Esophagus squamous epithelium (tissue), 5 donors: ENCODE measurements at places on chromosomes 11 and 22.

GRCh38 chr11:107804971-107805370, 53.6 kb downstream of the SLC35F2 start:
- no peak for DNase-seq

DNA sequence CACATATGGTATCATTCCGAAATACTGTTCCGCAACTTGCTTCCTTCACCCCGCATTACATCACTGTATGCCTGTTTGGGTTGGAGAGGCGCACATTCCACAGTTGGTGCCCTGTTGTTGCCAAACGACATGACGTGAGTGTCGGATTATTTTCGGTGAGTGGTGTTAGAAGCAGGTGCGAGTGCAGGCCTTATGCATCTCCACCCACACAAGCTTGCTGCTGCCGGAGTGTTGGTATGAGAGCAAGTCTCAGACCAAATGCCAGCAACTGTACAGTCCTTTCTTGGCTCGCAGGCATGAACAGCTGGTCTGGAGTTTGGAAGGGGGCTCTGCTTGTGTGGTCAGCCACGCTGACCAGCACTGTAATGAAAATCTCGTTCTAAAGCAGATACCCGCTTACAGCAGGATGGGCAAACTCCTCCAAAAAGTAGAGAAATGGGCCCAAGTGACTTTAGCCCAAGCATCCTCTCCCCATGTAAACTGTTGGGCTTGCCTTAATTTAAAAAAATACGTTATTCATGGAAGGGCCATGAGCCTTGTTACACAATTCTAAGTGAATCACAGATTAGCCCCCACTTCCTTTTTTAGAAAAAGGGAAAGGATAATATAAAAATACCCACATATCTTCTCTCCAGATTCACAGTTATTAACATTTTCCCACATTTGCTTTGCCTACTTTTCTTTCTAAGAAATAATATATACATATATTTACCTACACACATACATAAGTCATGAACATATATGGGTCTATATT, 48.7 kb upstream of the OR9Q1 start:
- DNase-seq: no peak

DNA sequence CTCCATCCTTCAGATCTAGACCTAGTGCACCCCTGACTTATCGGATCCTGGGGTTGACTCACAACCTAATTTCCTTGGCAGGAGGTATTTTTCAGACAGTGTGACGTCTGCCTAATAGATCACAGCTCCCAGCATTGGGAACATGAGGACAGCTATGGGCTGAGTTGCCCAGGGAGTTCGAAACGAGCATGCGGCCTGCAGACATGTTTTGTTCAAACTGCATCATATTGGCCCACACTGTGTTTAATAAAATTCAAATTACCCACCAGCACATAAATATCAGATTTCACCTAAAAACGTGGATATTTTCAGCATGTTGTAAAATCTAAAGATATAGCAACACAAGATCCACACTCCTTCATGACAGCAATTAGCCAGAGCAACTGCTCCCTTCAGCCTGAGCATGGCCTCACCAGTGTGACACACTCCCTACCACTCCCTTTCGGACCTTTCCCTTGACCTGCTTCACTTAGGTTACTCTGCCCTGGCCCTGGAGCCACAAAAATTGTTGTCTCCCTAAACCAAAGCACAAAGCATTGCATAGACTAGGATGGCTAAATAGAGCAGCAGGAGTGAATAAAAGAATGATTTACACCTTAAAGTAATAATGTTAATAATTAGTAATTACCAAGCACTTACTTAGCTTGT, 53.6 kb upstream of the USP47 start:
- no peak for DNase-seq

GRCh38 chr11:79196950-79197349, 243.9 kb downstream of the TENM4 start:
- no peak for DNase-seq

GRCh38 chr22:37979782-37980181, 4.6 kb downstream of the SOX10 start:
- no peak for DNase-seq

GRCh38 chr22:44586999-44587736, 89.1 kb upstream of the RTL6 start:
- DNase-seq: no peak

- no peak for DNase-seq
Measured at GRCh38 chr11:109756521-109756920, 334.5 kb downstream of the C11orf87 start.

- DNase-seq: no peak
Measured at GRCh38 chr11:130042093-130042591, 27.6 kb upstream of the APLP2 start.

DNA sequence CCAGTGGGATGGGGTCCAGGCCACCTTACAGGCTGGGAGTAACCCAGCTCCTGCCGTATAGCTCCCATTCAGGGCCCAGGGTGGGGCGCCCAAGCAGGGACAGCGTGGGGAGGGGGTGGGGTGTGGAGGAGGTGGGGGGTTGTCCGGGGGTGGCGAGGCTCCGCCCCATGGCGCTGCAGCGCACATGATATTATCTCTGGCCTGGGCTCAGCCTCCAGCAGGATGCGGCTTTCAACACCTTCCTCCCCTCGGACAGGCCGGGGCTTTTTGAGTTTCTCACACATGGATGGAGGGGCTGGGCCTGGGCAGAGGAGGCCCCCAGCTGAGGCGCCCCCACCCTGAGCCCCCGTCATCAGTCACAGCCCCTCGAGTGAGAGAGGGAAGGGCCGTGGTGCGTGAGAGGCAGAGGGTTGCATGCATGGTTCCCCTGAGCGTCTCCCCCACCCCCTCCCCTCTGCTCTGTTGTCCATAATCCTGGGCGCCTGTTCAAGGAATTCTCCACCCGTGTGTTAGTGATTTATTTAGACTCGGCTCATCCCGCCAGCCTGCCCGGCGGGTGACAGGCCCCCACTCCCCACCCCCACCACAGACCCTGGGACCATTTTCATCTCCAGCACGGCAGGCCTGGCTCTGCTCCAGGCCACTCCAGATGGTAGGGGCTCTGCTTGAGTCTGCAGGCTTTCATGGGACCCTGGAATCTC, 44.9 kb downstream of the WNT11 start:
- DNase-seq: no peak

GRCh38 chr11:35105319-35106079, 33.5 kb upstream of the CD44 start:
- no peak for DNase-seq

GRCh38 chr11:6742260-6742659, 29.5 kb downstream of the OR2AG2 start:
- DNase-seq: no peak

- DNase-seq: no peak
Measured at GRCh38 chr11:2932850-2933251, 3.6 kb upstream of the PHLDA2 start.

DNA sequence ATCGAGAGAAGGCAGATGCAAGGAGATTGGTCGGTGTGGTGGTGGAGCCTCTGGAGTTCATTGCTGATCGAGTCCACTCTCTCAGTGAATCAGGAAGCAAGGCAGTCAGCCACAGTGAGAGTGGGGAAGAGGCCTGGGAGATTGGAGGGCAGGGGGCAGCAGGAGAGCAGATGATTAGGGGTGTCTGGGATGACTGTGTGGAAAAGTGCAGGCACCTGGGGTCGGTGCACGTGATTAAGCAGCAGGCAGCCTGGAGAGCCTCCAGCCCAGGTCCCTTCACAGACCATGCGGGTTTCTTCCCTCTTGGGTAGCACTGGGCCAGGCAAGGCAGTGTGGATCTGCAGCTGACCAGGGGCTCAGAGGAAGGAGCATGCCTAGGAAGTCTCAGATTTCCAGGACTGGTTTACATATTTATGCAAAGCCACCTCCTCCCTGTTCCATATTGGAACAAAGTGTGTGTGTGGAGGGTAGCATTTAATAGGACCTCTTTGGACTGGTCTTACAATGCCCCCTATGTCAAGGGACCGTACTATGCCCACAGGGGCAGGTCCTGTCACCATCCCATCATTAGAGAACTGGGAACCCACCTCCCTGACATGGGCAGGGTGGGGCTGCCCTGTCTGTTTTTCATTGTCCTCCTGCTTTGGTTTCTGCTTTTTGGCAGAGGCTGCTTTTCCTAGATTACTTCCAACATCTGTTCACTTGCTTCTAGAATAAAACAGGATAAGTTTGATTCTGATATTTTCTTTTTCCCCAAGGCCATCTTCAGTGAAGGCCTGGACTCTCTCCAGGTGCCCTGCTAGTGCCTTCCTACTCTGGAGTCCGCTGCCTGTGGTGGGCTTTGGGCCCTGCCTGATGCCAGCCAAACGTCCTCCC, 14.0 kb upstream of the GDPD5 start:
- no peak for DNase-seq

DNA sequence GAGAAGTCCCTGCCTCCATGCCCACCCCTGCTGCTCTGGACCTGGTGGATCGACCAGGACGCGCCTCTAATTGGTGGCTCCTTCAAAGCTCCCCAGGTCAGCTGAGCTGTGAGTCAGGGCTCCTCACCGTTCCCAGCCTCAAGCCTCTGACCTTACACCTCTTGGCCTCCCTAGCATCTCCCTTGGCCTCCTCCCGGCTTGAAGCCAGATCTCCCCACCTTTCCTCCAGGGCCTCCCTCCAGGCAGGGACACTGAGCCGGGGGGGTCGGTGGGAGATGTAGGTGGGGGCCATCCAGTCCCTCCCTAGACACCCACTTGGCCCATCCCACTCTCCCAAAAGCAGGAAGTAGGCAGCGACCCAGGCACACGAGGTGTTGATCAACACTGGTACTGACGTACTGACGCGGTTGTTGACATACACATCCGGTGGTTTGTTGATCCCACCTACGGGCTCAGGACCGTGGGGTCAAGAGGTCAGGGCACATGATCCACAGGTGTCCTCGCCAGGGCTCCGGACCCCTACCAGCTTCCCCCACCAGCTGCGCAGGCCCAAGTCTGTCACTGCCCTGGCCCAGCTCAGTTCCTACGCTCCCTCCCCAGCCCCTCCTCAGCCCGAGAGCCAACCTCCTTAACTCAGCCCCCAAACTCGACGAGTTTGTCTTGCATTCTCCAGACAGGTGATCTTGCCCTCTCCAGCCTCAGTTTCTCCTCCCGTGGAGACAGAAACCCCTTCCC, 802 bp downstream of the ATG2A start:
- no peak for DNase-seq

DNA sequence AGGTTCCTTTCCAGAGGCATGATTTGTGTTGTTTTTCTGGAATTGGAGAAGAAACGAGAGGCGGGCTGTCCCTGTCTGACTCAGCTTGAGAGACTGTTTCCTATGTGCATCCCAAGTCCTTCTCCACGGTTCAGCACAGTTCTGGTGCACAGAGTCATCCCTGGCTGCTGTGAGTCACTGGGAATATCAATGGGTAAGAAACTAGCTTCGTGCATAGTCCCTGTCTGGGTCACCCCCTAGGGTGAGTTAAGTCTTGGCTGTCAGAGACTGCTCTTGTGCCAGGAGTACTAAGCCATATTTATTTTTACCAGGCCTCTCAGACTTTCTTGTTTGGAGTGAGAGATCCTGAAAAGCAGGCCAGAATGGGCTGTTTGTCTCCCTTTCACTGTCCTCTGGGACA, 2.4 kb upstream of the LRP4 start:
- no peak for DNase-seq

DNA sequence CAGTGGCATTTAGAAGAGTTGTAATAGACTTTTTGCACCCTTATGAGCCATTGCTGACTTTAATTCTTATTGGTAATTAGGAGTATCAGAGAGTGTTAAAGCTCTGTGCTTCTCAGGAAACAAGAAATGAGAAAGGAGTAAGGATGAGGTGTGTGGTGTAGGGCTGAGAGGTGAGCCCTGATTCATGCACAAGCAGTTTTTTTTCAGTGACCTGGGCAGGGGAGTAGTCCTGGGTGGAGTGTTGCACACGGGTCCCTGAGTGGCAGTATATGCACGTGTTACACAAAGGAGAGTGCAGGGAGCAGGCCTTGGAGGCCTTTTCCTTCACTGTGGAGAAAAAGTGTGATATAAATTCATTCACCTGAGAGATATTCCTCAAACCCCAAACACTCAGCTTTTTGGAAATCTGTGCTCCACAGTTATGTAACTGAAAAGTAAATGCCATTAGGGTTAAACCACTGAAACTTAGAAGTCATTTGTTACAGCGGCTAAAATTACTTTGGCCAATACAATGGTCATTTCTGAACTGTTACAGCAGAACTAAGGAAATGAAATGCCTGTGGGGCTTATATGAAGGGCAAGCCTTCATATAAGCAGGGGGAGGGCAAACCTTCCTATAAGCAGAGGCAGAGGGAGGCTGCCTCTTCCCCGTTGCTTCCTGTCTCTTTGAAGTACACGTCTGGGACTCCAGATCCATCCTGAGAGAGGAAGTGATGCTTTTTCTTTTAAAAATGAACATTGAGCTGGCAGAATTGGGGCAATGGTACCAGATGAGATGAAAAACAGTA, 62.6 kb upstream of the OLFML1 start:
- DNase-seq: no peak

DNA sequence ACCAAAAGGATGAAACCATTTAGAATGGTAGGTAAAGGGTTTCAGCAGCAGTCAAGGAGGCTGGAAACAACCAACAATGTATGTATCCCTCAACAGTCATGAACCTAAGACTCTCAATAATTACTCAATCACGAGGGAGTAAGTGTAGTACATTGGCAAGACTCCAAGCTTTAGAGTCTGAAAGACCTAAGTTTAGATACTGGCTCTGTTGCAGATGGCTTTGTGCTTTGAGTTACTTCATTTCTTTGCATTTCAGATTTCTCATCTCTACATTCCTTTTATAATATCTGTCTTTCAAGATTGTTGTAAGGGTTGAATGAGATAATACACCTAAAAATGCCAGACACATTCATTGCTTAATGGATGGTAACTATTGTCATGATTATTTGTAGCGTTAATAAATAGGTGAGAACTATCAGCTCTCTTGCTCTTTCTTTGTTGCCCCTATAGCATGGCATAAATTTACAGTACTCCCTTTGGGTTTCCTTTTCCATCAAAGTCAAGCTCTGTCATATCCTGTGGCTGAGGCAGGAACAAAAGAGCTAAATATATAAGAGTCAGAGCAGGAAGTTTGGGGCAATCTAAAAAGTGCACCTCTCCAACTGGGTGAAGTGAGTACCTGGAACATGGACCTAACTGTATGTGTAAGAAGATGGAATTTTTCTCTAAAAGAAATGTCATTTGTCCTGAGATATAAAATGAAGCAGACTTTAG, 228.2 kb upstream of the ZC3H12C start:
- DNase-seq: no peak

DNA sequence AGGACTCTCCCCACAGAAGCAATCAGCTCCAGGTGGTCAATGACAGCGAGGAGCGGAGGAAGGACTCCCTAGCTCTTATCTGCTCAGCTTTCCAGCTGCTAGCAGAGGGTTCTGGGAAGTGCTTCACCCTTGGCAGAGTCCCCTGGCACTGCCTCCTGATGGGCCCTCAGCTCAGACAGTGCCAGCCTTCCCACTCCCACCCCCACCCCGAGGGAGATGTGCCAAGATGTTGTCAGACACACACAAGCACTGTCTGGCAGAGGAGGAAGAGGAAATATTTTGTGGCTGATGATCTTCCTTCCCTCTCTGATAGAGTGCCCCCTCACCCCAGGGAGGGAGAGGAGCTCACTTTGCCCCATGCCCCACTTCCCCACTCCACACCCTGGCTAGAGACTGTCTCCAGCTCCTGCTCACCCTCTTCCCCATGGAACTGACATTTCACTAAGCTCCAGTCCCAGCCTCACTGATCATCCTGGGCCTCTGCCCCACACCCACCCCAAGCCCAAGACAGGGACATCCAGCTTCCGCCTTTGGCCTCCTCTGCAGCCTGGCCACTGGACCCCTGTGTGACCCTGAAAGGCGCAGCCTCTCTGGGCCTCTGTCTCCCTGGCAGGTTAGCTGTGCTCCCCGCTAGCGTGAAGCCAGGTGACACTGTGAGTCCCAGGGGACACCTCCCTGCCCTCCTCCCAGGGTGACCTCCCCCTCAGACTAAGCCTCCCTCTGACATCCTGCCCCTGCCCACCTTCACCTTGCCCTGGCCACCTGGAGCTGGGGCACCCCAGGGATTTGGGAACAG, 44.5 kb downstream of the SLCO2B1 start:
- no peak for DNase-seq

GRCh38 chr22:23403720-23404688, 176.1 kb downstream of the IGLL1 start:
- DNase-seq: no peak
